COLO829 (cell line): ENCODE measurements at places on chromosomes 11 and 22.

DNA sequence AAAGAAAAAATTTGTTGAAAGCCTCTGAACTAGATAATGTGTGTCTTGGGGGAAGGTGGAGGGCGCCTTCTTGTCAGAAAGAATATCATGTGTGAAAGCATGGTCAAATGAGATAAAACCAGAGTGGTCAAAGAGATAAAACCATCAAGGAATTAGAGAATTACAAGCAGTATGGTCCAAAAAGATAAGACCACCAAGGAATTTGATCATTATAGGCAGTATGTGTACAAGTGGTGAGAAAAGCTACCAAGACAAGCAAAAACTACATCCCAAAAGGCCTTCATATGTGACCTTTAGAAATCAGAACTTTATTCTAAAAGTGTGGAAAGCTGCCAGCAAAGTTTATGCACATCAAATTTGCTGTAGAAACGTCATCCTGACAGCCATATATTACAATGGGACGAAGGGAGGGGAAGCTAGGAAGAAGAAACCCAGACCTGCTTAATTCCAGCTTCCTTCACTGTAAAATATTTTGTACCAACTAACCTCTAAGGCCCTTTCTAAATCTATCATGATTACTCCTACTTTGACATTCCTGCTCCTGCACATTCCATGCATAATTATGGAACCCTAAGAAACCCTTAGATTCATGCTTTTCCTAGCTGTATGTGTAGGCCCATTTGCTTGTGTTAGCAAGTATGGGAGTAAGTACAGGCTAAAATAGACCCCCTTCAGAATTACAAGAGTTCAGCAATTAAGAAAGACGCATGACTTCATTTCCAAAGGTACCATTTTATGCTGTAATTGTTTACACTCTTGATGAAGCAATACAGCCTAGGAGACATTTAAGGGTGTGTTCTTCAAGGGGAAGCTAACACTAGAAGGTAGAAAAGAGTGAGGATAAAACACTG lies 51.6 kb downstream of the LGR4 start:
- DNase-seq = no peak

- no peak for DNase-seq
These were observed 150.6 kb upstream of the CADM1 start for GRCh38 chr11:115654792-115655191.

- DNase-seq = no peak
These were observed 13.3 kb downstream of the ATXN10 start for GRCh38 chr22:45684752-45685574.

DNA sequence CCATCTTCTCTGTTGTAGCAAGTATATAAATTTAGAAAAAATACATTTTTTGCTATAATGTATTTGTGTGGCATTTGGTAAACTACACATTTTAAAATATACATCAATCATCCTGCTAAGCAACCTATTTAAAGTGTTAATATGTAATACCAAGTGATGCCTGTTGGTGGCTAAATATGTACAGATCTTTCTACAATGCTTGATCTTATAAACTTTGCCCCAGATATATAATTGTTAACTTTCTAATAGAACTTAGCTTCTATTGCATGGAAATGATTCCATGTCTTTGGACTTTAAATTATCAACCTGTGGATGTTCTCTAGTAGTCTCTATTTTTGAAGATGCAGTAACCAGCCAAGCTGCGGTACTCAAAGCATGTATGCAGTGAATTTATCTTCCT lies 1260.4 kb upstream of the RAG2 start:
- no peak for DNase-seq

GRCh38 chr11:132248580-132248979 lies 878.2 kb downstream of the NTM start:
- no peak for DNase-seq

GRCh38 chr22:22767876-22768602 lies 119.6 kb upstream of the IGLL5 start:
- no peak for DNase-seq

DNA sequence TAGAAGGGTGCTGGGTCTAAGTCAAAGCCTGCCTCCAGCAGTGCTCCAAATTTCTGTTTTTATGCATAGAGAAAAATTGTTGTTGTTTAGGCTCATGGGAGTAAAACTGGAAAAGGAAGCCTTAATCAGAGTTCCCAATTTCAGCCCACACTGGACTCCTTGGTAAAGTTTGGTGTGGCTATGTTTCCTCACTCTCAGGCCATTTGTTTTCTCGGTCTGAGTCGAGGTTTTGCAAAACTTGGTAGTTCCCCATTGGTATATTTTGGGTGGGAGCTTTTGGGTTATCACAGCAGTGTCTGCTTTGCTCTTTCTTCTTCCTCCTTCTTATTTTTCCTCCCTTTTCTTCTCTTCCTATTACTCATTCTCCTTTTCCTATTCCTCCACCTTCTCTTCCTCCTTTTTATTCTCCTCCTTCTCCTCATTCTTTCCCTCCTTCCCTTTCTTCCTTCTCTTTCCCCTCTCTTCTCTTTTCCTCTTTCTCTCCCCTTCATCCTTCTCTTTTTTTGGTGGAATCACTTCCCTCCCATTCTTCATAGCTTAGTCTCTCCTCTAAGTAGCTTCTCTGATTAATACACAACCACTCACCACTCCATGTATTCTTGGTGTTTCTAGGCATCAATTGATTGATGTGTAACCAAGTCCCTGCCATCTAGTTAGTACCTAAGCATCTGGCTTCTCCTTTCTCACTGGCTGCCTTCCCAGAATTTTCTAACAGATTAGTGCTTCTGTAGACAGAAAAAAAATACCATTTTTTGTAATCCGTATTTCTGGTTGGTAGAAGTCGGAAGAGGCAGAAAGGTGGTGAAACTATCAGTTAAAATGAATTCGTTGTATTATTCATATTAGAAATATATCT lies 10.1 kb downstream of the SLC5A1 start:
- no peak for DNase-seq

DNA sequence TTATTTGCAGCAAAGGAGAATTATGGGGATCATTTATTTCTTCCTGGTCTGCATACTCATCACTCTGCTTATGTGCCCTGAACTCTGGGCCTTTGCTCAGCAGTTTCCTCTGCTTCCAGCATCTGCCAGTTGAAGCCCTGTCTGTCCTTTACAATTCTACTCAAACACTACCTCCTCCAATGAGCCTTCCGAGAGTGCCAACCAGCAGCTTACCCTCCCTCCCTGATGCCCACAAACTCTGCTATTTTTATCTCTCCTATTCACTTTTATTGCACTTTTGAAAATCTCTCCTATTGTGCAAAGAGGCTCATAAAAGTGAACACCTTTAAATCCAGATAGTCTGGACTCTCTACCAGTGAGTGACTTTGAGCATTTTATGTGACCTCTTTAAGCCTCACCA lies 3.6 kb upstream of the ME3 start:
- no peak for DNase-seq

DNA sequence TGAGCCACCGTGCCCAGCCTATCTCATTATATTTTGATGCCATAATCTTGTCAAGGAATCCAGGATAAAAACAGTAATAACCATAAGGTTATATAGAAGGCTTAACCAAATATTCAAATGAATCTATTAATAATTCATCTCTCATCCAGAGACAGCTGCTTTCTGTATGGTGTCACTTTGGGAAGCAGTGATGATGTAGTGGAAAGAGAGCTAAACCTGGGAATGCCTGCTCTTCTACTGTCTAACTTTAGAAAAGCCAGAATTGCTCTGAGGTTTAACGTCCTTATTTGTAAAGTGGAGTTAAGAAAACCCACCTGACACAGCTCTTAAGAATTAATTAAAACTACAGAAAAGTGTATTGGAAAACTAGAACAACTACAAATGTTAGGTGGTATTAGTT lies 29.3 kb upstream of the OR10D3 start:
- DNase-seq = no peak

DNA sequence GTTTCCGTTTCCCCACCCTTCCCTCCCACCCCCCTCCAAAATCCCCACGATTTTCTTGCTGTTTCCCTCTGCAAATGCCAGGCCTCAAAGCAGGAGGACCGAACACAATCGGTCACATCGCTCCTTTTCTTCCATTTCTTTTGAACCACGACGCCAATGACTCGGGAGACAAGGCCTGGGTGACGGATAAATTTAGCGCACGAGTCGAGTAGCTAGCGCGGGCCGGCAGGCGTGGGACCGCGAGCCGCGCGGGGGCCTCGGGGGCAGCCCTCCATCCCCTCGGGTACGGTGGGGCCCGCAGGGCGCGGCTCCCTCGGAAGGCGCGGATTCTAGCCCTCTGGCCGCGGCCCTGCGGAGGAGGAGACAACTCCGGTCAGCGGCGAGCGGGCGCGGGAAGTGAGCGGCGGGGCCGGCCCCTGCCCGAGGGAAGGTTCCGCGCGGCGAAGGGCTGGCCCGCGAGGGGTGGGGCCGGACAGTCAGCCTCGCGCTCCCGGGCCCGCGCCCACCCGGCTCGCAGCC lies 414 bp downstream of the JOSD1 start:
- no peak for DNase-seq

DNA sequence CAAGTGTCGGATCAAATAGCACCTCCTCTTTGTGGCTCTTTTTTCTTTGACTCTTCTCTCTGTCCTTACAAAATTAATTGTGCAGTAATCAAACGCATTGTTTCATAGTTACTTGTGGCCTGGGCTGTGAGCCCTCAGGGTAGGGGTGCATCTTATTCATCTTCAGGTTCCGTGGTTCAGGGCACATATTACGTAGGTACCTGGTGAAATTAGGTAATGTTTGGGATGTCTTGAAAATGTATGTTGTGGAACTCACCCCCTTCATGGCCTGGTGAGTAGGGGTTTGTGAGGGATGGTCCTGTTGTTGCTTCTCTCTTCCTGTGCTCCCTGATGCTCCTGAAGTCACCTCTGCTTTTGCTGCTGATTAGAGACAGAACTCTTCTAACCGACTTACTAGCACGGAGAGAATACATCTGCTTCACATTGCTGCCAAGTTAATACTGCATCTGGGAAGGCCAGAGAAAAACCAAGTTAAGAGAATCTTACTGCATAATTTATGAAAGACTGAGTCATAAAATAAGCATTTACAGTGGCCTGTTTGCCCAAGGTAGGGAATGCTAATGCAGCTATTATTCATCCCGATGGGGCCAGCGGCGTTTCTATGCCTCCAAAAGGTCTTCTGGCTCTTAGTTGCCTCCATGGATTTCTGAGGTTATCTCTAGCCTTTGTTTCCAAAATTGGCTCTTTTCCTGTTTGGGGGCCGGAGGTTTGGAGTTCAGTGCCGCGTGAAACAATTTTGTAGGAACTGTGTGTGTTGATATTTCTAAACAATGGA lies 66.9 kb downstream of the TBC1D22A start:
- DNase-seq = peak; percentile 54

DNA sequence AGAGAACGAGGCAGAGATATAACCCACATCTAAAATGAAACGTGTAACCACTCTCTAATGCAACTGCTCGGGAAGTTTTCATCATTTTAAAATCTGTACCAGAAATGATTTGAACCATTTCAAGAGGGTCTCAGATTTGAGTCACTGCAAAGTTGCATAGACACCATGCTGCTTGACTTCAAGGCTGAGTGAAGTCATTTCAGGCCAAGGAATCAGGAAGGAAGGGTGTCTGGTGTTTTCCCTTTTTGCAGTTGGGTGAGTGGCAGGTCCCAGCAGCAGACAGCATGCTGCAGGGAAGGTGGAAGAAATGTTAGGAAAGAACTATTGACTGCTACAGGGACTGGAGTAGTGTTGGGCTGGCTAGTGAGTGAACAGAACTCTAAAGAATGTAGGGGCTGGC lies 16.5 kb downstream of the TANGO2 start:
- no peak for DNase-seq

DNA sequence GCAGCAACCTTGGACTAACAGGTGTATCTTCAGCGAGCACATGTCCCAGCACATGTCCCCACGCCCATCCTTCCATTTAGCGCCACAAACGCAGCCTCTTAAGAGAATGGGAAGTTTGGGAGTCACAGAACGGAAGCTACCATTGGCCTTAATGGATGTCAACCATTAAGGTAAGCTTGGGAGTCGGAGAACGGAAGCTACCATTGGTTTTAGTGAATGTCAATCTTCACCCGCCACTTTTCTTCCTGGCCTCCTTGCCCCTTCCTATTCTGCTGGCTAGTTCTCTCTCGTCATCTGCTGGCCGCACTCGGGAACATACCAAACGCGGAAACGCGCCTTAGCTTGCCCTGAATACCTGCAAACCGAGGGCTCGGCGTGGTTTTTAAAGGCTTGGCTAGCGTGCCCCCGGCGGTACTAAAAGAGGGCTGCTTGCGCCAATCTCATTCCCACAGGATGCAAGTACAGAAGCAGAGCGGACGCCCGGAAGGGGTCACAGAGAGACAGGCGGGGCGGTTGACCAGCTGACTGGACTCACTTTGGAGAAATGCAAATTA lies 24.3 kb downstream of the GLYATL1 start:
- peak; percentile 8 for DNase-seq

GRCh38 chr22:32684822-32685187 lies 116.7 kb upstream of the TIMP3 start:
- DNase-seq = no peak

DNA sequence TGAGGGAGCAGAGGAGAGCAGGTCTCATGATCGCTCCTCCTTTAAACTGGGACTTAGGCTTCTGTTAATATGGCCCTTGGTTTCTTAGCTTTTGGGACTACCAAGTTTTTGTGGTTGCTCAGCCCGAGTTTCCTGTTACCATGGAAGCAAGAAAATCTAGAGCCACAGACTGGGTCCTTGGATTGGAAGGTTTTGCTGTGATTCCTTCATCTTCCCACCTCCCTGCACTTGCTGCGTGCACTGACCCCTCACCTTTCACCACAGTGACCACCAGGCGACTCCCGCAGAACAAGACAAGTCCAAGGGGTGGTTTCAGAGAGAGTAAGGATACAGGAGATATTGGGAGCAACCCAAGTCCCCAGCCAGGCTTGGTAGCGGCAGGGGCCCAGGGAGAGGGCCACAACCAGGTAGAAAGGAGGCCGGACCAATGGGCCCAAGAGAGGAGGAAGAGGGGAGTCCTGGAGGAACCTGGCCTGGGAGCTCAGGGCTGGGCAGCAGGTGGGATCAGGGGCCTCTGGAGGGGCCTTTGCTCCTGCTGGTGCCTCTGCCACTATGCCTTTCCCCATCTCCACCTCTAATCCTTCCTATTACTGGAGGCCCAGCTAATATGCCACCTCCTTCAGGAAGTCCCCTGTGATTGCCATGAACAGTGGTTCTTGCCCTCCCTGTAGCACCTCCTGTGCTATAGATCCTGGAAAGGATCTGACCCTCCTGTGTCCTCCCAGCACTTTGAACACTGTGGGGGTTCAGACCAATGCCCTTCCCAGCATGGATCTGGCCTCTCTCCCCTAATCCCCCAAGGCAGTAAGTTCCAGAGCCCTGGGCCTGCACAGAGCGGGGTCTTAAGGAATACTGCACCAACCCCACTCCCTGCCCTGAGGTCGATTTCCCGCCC lies 21.2 kb downstream of the CSF2RB start:
- no peak for DNase-seq
